ENCODE measurements at places on chromosomes 6 and 20.

DNA sequence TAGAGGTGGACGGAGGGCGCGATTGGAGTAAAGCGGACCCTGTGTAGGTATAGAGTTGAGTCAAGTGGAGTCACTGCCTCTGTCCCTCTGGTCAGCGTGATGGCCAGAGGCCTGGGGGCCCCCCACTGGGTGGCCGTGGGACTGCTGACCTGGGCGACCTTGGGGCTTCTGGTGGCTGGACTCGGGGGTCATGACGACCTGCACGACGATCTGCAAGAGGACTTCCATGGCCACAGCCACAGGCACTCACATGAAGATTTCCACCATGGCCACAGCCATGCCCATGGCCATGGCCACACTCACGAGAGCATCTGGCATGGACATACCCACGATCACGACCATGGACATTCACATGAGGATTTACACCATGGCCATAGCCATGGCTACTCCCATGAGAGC is 479 bp downstream of the SLC39A7 start:
- DNase-seq = no peak

GRCh38 chr20:56542489-56543030 is 9.5 kb downstream of the FAM209B start:
- DNase-seq = no peak

- DNase-seq = no peak
Observed at GRCh38 chr6:38796006-38796405, 80.9 kb downstream of the DNAH8 start.

DNA sequence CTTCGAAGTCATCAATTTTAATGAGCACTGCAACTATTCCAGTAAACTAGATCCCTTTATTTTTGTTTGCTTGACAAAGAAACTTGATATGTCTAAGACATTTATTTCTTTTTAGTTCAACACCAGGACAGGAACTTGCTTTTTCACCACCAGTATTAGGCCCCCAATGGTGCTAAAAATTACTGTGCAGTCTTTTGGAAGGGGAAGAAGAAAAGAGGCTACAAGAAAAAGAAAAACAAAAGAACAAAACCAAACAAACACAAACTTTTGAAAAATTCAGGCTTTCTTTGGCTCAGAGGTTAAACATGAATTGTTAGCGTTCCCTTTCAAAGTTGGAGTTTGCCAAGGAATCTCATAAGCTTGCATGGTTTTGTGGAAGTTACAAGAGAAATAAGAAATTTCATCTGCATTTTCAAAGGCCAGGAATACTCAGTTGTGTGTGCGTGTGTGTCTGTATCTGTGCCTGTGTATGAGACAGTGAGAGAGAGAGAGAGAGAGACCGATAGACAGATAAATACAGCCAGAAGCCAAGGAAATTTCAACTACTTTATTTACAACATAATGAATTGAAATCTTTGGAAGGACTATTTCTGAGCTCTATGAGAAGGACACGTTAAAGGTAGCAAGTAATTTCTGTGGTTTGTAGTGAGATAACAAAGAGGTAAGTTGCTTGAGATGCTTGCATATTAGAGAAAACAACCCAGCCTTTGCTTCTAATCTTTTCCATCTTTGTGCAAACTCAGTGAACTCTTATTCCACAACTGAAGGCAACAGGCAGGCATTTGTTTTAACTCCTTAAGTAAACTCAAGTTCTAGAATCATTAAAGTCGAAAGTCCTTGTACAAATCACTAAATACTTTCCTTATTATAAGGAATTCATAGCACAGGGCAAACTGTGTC is 171.0 kb upstream of the CITED2 start:
- no peak for DNase-seq

GRCh38 chr6:32129297-32130088 is 595 bp downstream of the FKBPL start:
- DNase-seq = no peak

DNA sequence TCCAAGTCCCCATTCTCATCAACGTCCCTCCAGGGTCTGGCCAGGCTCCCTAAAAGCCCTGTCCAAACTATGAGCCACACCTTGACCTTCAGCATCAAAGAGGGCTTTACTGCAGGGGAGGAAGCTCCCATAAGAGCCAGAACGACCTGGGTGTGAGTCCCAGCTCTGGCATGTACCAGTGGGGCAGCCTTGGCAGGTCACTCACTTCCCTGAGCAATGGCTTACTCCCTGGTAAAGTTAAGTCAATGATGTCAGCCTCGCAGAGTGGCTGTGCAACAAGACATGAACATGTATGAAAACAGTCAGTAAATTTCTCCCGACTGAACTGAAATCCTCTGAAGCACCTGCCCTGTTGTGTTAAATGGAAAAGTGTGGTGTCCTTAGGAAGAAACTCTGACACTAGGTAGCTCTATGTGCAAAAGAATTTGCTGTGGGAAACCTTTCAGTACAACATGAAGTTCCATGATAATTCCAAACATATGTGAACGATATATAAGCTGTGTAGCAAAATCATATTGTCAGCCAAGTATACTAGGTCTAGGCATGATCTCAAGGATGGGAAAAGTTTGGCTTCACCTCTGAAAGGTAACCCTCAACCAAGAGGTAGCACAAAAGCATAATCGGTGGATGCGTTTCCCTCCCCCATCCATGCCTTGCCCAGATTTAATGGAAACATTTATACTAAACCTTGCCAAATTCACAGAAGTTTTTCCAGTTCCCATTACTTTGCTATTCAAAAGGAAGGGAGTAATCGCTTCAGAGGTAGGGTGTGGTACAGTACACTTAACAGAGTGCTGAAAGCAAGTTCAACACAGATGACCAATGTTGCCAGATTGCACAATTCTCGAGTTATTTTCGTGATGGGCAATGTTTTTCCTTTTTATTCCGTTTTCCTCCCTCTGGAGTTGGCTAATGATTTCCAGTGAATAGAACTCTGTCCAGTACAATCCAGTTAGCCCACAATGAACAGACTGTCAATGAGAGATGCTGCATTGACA is 49.0 kb upstream of the RANBP9 start:
- DNase-seq = no peak

DNA sequence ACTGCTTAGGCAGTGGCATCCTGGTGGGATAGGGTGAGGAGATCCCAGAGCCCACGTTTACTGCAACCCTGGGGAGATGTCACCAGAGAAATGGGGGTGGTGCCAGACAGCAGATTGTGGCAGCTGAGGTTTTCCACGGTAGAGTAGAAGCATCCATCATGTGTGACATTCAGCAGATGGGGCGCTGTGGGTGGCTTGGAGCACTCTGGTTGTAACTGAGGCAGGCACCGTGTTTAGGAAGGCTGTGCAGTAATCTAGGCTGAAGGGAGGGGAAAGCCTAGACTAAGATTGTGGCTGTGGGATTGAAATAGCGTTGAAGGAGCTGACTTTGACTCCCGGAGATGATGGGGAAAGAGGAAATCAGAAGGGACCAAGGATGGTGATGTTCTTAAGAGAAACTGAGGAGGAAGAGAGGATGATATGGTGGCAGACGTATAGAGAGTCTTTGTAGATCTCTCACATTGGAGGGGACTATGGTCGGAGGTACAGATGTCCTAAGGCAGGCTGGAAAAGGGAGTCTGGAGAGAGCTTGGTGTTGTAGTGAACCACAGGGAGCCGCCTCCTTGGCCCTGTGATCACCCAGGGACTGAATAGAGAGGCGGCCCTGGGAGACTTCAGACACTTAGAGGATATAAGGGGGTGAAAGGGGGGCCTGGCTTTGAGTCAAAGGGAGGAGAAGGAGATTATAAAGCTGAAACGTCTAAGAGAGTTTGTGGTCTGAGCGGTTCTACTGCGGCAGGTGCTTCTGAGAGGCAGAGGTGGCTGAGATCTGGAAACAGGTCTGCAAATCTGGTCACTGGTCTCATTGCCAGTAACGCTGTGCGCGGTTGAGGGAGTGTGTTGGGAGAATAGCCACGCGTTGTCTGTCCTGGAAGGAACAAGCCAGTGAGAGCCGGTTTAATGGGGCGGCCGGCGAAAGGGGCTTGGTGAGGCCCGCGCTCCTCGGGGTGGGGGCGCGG is 792 bp upstream of the MICA start:
- no peak for DNase-seq

DNA sequence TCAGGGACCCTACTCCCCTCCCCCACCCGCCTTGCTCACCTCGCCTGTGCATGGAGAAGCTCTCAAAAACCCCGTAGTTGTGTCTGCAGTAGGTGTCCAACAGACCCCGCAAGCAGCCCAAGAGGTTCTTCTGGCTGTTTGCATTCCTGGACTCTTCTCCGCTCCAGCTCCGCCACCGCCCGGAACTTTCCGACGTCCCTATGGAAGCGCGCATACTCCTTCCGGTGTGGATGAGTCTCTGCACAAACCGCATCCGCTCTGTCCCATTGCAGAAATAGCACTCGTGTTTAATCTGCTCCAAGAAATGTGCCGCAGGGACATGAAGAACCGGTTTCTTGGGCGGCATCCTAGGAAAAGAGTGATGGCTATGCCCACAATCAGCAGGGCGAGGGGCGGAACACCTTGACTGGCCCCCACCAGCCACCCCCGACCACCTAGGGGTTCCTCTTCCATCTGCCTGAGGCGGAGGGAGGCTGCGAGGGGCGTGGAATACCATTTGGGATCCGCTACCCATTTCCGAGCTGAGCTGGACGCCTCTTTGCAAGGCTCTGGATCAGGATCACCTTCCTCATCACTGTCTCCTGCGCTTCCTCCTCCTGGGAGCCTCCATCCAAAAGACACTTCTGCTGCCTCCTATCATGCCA is 20.2 kb downstream of the HLA-DRA start:
- no peak for DNase-seq

- no peak for DNase-seq
Observed at GRCh38 chr6:93266116-93266817, 153.1 kb downstream of the EPHA7 start.

DNA sequence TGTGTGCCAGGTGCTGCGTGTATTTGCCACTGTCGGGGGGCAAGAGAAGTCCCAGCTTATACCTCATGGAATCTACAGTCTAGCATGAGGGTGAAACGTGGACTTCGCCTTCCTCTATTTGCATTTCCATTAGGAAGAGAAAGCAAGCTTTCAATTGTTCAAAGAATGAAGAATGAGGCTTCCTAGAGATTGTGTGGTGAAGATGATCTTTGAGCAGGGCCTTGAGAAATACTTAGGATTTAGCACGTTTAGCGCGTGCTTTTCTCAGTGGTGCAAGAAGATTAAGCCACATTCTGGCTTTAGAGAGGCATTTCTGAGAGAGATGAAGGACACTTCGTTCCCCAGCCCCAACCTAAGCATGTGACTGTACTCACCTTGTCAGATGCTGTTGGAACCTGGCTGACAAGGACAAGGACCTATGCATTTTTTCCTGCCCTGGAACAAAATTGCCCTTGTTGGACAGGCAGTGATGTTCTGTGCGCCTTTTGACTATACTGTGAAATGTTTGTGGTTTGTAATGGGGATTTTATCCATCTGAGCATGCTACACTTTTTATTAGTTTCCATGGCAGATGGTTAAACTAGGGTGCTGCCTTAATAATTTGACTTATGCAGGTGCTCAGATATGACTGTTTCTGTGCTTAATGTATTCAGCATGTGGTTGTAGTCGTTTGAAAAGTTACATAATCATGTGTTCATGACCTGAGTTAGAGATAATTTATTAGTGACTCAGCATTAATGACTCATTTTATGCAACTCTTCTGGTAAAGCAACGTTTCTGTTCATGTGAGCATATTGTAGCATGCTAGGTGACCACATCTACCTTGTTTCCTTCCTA is 10.7 kb downstream of the TULP4 start:
- no peak for DNase-seq

- no peak for DNase-seq
Observed at GRCh38 chr6:15522427-15522826, 140.4 kb downstream of the DTNBP1 start.

DNA sequence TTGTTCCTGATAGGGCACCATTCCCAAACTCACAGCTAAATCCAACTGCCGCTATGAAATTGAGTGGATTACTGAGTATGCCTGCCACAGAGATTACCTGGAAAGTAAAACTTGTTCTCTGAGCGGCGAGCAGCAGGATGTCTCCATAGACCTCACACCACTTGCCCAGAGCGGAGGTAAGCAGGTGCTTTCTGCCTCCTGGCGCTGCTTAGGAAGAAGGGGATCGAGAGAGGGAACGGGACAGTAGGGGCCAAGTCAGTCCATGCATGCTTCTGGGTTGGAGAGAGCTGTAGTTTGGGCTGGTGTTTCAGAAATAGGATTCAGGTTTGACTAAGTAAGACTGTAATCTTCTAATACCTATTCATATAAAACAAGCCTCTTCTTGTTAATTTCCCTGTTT is 63.7 kb downstream of the IGF2R start:
- DNase-seq = no peak

GRCh38 chr6:5673019-5673790 is 333.5 kb downstream of the NRN1 start:
- no peak for DNase-seq

GRCh38 chr6:154257067-154257466 is 99.5 kb downstream of the IPCEF1 start:
- DNase-seq = no peak

DNA sequence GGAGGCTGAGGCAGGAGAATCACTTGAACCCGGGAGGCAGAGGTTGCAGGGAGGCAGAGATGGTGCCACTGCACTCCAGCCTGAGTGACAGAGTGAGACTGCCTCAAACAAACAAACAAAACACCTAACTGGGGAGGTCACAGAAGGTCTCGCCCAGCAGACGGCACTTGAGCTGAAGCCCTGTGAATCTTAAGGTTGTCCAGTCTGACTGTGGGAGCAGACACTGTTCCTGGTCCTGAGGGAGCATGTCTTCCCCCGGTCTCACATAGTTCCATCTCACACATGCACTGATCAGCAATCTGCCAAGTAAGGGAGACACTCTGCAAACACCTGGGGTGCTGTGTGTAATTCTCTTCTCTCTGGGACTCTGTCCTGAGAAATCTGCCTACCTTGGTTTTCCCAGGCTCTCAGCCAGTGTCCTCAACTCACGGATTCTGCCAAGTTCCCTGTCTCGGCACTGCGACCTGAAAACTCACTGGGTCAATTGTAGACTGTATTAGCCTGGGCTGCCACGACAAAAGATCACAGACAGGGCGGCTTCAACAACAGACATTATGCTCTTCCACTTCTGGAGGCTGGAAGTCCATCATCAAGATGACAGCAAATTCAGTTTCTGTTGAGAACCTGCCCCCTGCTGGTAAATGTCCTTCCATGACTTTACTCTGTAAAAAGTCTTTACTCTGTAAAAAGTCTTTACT is 94.3 kb downstream of the JPH2 start:
- DNase-seq = no peak

DNA sequence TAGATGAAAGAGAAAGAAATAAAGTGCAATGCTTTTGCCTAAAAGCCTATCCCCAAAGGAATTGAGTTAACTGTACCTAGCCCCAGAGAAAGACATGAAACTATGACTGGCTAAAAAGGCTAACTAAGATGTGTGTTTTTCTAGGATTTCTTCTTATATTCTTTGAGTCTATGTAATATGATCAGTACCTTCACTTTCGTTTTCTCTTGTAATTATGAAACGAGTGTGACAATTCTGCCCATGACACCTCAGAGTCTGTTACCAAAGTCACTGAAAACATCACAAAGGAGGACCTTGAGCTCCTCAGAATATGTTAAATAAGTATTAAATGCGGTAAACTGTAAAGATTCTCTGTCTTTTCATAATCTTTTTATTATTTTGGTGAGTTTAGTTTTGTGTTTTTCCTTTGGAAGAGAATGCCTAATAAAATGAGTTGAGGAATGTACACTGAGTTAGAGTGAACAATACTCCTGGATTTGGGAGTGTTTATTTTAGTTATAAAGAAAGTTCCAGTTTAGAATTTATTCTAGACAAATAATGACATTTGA is 141.3 kb downstream of the FUT9 start:
- no peak for DNase-seq
